ENCODE measurements at places on chromosomes 4 and X. TPM values are rescaled to one million over a fixed set of nuclear protein-coding genes. Genes with fewer than 3 reads are reported as not detected.

Gene CTAG2
- total RNA-seq = 36.0 TPM

Gene HDX
- total RNA-seq = not detected

Gene NAP1L2
- not detected for total RNA-seq

Gene RIBC1
- total RNA-seq = 0.20 TPM

Gene HAND2
- total RNA-seq = 6.0 TPM

Gene SPANXB1
- not detected for total RNA-seq

Gene SULT1E1
- total RNA-seq = not detected

Gene MAGEA11
- not detected for total RNA-seq

Gene FGA
- 2.5 TPM for total RNA-seq

Gene CYLC1
- not detected for total RNA-seq

Gene FIP1L1
- 72.3 TPM for total RNA-seq

Gene TMPRSS11F
- total RNA-seq = not detected

Gene DUSP9
- 14.1 TPM for total RNA-seq

Gene ARHGAP6
- total RNA-seq = 55.0 TPM

Gene TAF7L
- not detected for total RNA-seq

Gene DCK
- total RNA-seq = 18.1 TPM

Gene PCSK1N
- 0.36 TPM for total RNA-seq

Gene SMIM31
- not detected for total RNA-seq

GRCh38 chr4:168360271-168360670, 41.7 kb upstream of the DDX60 start:
- no peaks in the 10 kb centered on the region for H3K27me3 ChIP-seq
- no peak overlapping the region for H3K27ac ChIP-seq
- no peak for DNase-seq
- no peaks in the 10 kb centered on the region for H3K36me3 ChIP-seq
- H3K4me3 ChIP-seq = no peak overlapping the region
- H3K4me1 ChIP-seq = no peaks in the 10 kb centered on the region

DNA sequence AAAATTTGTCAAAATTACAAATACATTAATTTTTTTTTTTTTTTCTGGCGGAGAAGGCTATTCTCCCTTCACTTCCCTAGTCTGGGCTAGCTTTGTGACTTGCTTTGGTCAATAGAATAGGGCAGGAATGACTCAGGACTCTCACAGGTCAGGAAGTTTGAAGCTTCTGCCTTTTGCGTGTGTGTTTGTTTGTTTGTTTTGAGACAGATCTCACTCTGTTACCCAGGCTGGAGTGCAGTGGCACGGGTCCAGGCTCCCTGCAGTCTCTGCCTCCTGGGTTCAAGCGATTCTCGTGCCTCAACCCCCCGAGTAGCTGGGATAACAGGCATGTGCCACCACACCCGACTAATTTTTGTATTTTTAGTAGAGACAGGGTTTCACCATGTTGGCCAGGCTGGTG, 55.9 kb upstream of the USP9X start:
- no peak overlapping the region for H3K4me3 ChIP-seq
- DNase-seq = no peak
- no peaks in the 10 kb centered on the region for H3K4me1 ChIP-seq
- H3K27me3 ChIP-seq = no peaks in the 10 kb centered on the region
- H3K36me3 ChIP-seq = no peaks in the 10 kb centered on the region

GRCh38 chr4:145234091-145234706, 53.8 kb upstream of the OTUD4 start:
- H3K36me3 ChIP-seq = no peaks in the 10 kb centered on the region
- H3K27ac ChIP-seq = no peak overlapping the region
- H3K27me3 ChIP-seq = no peaks in the 10 kb centered on the region

DNA sequence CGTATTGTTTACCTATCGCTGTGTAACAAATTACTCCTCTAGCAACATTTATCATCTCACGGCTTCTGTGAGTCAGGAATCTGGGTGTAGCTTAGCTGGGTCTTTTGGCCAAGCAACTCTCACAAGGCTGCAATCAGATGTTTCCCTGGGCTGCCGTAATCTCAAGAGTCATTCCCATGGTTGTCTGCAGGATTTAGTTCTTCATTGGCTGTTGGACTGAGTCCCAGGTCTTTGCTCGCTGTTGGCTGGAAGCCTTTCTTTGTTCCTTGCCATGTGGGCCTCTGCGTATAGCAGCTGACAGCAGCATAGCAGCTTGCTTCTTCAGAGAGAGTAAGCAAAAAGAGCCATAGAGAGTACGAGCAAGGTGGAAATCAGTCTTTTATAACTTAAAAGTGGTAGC, 16.8 kb downstream of the POLR2B start:
- H3K36me3 ChIP-seq = peaks cover 89% of the 10 kb centered on the region
- DNase-seq = no peak
- no peaks in the 10 kb centered on the region for H3K27me3 ChIP-seq
- H3K4me1 ChIP-seq = no peaks in the 10 kb centered on the region

GRCh38 chr4:61359301-61359700, 159.2 kb downstream of the ADGRL3 start:
- no peak overlapping the region for H3K4me3 ChIP-seq
- H3K27me3 ChIP-seq = no peaks in the 10 kb centered on the region
- DNase-seq = no peak

- no peak overlapping the region for H3K27ac ChIP-seq
- H3K4me3 ChIP-seq = 0 out of 2 replicates have a peak overlapping the region, but pooled peaks have one; percentile 40
- no peak for DNase-seq
These were observed 1.9 kb upstream of the CITED1 start for GRCh38 chrX:72307646-72308051.

DNA sequence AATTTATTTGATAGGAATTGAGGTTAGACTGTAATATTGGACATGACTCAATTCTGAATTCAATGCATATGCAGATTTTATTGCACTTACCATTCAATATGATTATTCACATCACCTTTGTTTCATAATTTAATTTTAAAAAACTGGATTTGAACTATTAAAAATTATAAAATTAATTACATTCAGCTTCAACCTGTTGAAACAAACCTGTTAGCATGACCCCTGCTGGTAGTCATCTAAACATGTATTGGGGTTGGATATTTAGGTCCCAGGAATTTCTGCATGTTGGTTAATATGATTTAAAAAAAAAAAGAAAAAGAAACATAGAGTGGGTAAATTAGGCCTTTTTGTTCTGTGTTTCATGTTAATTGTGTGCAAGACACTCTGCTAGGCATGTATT, 85.9 kb downstream of the ARSJ start:
- no peak overlapping the region for H3K27ac ChIP-seq
- H3K36me3 ChIP-seq = no peaks in the 10 kb centered on the region
- DNase-seq = no peak
- no peaks in the 10 kb centered on the region for H3K4me1 ChIP-seq

DNA sequence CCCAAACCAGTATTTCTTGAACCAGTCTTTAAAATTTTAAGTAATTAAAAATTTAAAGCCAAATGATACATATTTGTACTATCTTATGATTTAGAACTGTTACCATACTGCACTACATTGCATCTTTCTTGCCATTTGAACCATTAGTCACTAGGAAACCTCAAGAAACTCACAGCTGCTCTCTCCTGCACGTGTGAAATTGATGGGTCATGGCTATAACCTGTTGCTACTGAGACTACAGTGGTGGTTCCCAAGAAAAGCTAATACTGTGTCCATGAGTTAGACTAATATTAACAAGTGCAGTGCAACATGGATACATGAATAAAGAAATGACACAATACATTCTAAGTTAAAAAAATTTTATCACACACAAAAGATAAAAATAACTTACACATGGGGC, 88.4 kb downstream of the PDE5A start:
- no peak overlapping the region for H3K27ac ChIP-seq
- DNase-seq = no peak

GRCh38 chrX:113962343-113962742, 621.5 kb upstream of the HTR2C start:
- no peak for DNase-seq
- no peaks in the 10 kb centered on the region for H3K36me3 ChIP-seq
- H3K4me3 ChIP-seq = no peak overlapping the region
- no peak overlapping the region for H3K27ac ChIP-seq
- 0 out of 3 replicates have a peak, but pooled peaks cover 3% of the 10 kb centered on the region for H3K4me1 ChIP-seq
- H3K27me3 ChIP-seq = no peaks in the 10 kb centered on the region

- H3K27ac ChIP-seq = no peak overlapping the region
- no peak for DNase-seq
- no peaks in the 10 kb centered on the region for H3K36me3 ChIP-seq
- H3K27me3 ChIP-seq = no peaks in the 10 kb centered on the region
These were observed 821.7 kb upstream of the FTHL17 start for GRCh38 chrX:31893525-31893924.

GRCh38 chr4:114599231-114599902, 760 bp downstream of the UGT8 start:
- no peaks in the 10 kb centered on the region for H3K4me1 ChIP-seq
- peak overlapping the region; percentile 55 for H3K4me3 ChIP-seq
- peak overlapping the region; percentile 59 for H3K27ac ChIP-seq
- no peaks in the 10 kb centered on the region for H3K36me3 ChIP-seq

DNA sequence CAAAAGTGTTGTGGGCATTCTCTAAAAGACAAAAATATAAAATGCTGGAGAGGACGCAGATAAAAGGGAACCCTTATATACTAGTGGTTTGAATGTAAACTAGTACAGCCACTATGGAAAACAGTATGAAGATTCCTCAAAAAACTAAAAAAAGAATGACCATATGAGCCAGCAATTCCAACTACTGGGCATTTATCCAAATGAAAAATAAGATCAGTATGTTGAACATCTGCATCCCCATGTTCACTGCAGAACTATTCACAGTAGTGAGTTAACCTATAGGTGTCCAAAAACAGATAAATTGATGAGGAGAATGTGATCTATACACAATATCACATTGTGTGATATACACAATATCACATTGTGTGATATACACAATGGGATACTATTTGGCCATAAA, 1615.3 kb downstream of the PCDH18 start:
- no peak overlapping the region for H3K4me3 ChIP-seq
- H3K4me1 ChIP-seq = no peaks in the 10 kb centered on the region
- H3K27ac ChIP-seq = no peak overlapping the region
- no peak for DNase-seq
- H3K27me3 ChIP-seq = no peaks in the 10 kb centered on the region

- DNase-seq = no peak
- H3K27ac ChIP-seq = no peak overlapping the region
- H3K27me3 ChIP-seq = no peaks in the 10 kb centered on the region
- H3K4me1 ChIP-seq = peaks cover 19% of the 10 kb centered on the region
- peaks cover 6% of the 10 kb centered on the region for H3K36me3 ChIP-seq
These were observed 80.6 kb upstream of the CD99 start for GRCh38 chrX:2610246-2611170.

DNA sequence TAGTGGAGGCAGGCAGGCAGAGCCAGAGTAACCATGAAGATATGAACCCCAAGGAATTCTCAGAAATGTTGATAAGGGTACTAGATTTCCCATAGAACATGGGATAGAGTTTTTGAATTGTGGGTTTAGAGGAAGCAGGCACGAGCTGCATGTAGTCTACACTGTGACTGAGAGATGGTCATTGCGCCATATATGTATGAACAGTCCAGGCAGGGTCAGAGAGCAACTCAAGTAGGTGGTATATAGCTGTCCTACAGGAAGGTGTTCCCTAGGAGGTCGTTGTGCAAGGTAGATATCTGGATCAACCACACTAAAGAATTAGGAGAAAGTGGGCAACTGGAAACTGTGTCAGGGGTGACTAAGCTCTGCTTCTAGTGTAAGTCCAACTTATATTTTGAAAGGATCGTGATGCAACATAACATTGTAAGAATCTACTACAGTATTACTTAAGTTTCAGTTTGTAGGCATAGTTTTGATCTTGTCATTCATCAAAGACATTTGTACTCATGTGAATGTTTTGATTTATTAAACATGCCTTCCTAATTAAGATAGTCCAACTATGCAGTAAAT, 94.6 kb downstream of the HPGD start:
- no peaks in the 10 kb centered on the region for H3K36me3 ChIP-seq
- H3K27me3 ChIP-seq = no peaks in the 10 kb centered on the region
- no peak overlapping the region for H3K4me3 ChIP-seq

DNA sequence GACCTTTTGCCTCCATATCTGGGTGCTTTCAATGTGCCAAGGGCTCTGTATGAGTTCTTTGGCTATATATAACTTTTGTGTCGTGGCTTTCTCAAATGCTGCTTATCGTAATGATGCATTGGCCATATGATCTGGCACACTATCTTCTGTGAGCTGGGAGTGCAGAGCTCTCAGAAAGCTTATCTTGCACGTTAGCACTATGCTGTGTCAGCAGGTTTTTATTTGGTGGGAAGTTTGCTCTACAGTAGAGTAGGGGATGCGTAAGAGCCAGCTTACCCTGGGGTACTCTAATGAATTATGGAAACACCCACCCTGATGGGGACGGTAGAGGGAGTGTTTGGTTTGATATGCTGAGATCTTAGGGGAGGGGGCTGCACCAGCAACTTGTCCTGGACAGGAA, 119.6 kb downstream of the FAAH2 start:
- H3K4me3 ChIP-seq = no peak overlapping the region
- DNase-seq = no peak
- no peak overlapping the region for H3K27ac ChIP-seq
- H3K4me1 ChIP-seq = no peaks in the 10 kb centered on the region
- no peaks in the 10 kb centered on the region for H3K27me3 ChIP-seq

- H3K4me1 ChIP-seq = no peaks in the 10 kb centered on the region
- 0 out of 3 replicates have a peak, but pooled peaks cover 5% of the 10 kb centered on the region for H3K36me3 ChIP-seq
These were observed 80.8 kb downstream of the LARP1B start for GRCh38 chr4:128141866-128142265.

DNA sequence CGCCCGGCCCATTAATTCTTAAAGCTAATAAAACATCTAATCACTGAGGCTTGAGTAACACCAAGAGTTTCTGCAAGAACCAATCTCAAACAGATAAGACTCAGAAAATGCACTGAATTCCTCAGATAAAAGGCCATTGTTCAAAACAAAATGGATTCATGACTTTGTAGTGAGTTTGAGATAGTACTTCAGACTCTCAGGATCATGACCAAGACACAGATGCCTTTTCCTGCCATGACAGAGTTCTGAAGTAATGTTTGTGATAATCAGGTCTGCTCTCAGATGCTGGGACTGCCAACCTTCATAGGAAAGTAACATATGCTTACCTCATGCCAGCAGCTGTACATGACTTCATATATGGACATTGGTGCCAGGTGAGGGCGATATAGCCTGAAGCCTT, 54.6 kb downstream of the NIPAL1 start:
- no peak for DNase-seq
- no peaks in the 10 kb centered on the region for H3K27me3 ChIP-seq
- no peak overlapping the region for H3K27ac ChIP-seq
- H3K4me3 ChIP-seq = no peak overlapping the region
- H3K36me3 ChIP-seq = no peaks in the 10 kb centered on the region
- no peaks in the 10 kb centered on the region for H3K4me1 ChIP-seq

- DNase-seq = no peak
- H3K27me3 ChIP-seq = no peaks in the 10 kb centered on the region
- no peak overlapping the region for H3K27ac ChIP-seq
- no peak overlapping the region for H3K4me3 ChIP-seq
These were observed 657.3 kb downstream of the PCDH19 start for GRCh38 chrX:99752776-99753175.

- no peaks in the 10 kb centered on the region for H3K4me1 ChIP-seq
- no peak overlapping the region for H3K27ac ChIP-seq
- H3K36me3 ChIP-seq = no peaks in the 10 kb centered on the region
- H3K27me3 ChIP-seq = no peaks in the 10 kb centered on the region
- no peak overlapping the region for H3K4me3 ChIP-seq
- no peak for DNase-seq
These were observed 112.5 kb downstream of the PALLD start for GRCh38 chr4:168609369-168609768.
